IMR-90 (cell line): ENCODE measurements at places on chromosomes 1 and 21.
A peak's percentile ranks its signal among the peaks of the same experiment; 100 is the strongest.

DNA sequence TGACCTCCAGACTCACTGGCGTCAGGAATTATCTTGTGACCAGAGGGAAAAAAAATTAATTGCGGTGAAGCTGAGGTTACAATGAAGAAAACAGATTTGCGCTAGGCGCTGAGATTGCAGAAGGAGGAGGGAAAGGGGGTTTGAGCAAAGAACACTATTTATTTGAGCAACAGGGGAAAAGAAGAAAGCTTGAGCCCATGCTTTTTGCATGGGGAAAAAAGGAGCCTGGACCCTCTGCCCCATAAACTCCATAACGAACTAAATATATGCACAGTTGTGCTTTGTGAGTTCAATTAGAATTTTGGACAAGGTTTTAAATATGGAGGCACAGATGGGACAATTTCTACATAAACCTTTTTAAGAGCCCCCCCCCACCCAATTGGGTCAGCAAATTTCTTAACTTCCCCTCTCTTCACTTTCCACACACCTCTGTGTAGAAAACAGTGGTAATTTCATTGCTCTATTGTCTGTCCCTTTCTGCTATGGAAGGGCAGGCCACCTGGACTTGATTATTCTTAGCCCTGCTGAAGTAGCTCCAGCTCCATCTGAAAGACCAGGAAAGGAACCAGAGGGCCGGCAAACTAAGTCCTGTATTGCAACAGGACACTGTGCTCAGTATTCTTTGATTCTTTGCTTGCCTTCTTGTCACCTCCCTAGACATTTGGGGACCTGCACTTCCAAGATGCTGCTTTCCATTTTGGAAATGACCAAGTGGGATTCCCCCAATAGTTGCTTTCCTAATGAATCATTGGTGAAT, 862 bp upstream of the ID3 start:
- peak; percentile 47 for DNase-seq

DNA sequence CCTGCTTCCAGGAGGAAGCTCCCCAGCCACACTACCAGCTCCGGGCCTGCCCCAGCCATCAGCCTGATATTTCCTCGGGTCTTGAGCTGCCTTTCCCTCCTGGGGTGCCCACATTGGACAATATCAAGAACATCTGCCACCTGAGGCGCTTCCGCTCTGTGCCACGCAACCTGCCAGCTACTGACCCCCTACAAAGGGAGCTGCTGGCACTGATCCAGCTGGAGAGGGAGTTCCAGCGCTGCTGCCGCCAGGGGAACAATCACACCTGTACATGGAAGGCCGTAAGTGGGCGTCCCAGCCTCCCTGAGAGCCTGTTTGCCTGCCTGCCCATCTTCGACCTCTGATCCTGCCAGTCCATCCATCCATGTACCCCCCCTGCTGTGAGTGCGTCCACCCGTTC, 3.6 kb downstream of the ECM1 start:
- DNase-seq = no peak

DNA sequence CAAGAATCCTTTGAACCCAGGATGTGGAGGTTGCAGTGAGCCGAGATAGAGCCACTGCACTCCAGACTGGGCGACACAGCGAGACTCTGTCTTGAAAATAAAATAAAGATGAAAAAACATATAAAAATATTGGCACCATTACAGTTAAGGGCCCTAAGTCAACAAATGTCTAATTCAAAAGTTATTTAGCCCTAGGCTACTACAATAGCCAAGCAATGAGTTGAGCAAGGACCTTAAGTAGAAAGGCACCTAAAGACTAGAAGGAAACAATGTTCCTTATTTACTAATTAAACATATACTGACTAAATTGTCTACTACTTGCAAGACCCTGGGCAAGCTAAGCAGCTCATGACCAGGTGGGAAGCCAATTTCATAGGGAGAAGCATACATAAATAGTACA, 4.1 kb downstream of the PIK3R3 start:
- DNase-seq = peak; percentile 38

DNA sequence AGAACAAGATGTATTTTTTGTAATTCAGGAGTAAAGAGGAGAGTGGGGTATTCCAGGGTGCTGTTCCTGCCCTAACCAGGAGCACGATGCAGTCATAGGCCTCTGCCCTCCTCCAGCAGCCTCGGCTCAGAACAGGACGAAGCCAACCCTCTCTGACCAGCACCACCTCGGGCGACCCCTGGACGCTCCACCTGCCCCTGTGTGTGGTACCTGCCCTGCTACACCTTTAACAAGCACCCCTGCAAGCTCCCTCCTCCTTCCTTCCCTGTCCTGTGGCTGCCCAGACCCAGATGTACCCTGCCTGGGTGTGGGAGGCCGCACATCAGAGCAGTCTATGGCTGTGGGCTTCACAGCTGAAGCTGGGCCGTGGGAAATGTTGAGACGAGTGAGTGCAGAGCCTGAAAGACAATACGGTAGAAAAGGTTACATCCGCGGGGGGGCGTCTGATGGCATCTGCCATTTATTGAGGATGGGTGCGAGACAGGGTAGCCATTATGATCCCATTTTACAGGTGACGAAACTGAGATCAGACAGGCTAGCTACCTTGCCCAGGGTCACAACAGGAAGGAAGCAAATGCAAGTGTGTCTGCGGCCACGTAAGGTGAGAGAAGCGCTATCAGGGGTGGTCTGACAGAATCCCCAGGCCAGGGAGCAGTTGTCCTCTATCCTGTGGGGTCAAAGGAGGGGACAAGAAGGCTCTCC, 4.6 kb downstream of the ERG start:
- DNase-seq = no peak

DNA sequence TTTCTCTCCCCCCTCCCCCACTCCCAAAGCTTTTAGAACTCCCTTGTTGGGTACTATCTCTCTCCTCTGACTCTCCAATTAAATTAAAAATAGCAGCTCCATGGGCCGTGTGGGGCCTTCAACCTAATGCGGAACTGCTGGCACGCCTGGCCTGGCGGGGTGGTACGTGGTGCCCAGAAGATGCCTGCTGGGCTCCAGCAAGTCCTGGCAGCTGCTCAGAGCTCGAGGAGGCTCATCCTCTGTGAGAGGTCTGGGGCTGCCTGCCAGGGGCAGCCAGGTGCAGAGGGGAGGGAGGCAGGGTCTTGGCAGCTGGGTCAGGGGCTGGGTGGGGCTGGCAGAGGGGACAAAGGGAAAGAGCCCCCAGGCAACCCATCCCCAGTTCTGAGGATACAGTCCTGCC, 74.4 kb downstream of the ACTL8 start:
- no peak for DNase-seq

- peak; percentile 64 for DNase-seq
These were observed 4.9 kb upstream of the ALDH4A1 start for GRCh38 chr1:18907021-18907916.

- DNase-seq = no peak
These were observed 24.7 kb downstream of the COL16A1 start for GRCh38 chr1:31679091-31679490.
